ENCODE measurements at places on chromosomes 12 and 14. TPM values are rescaled to one million over a fixed set of nuclear protein-coding genes. Genes with fewer than 3 reads are reported as not detected.

Gene NFE2
- total RNA-seq = not detected

DNA sequence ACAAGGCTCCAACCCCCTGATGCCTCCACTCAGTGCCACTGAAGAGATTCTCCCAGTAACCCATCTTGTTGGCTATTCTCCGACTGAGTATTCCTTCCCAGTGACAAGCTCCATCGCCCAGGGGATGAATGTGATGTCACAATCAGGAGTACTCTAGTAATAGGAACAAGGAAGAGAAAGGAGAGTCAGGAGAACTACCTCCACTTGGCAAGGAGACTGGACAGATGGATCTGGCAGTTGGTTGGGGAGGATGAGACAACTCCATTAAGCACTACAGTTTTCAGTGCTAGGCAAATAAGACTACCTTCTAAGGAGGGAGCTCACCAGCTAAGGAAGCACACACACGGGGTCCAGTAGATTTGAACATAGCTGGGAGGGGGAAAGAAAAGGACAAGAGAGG, 5.3 kb downstream of the RNF41 start:
- DNase-seq = no peak
- peaks cover 32% of the 10 kb centered on the region for H3K36me3 ChIP-seq
- H3K4me3 ChIP-seq = no peak overlapping the region
- no peak overlapping the region for H3K27ac ChIP-seq
- peaks cover 2% of the 10 kb centered on the region for H3K4me1 ChIP-seq

DNA sequence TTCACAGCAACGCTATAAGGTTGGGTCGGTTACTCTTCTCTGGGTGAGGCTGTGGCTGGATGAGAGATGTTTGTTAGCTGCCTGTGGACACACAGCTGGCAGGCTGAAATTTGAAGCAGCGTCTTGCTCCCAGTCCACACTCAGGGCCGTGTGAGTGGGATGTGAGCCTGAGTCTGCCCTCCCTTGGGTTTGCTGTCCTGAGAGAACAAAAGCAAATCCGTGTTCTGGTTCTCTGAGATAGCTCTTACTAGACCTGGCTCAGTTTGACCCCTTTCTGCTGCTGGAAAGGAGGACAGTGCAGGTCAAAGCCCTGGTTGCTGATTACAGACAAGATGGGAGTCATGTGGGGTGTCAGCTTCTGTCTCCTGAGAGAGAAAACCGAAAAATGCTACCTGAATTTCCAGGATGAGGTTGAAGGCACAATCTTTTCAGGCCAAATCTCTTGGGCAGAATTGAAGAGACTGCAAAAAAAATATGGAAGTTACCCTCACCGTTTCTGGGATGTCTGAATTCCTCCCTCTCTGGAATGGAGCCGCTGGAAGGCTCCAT, 270.8 kb downstream of the ZFP36L1 start:
- DNase-seq = no peak
- no peak overlapping the region for H3K27ac ChIP-seq
- H3K27me3 ChIP-seq = no peaks in the 10 kb centered on the region
- H3K36me3 ChIP-seq = no peaks in the 10 kb centered on the region
- H3K4me1 ChIP-seq = peaks cover 11% of the 10 kb centered on the region

Gene LRFN5
- total RNA-seq = not detected

- no peaks in the 10 kb centered on the region for H3K27me3 ChIP-seq
- peaks cover 3% of the 10 kb centered on the region for H3K4me1 ChIP-seq
- DNase-seq = no peak
- H3K27ac ChIP-seq = no peak overlapping the region
- H3K36me3 ChIP-seq = no peaks in the 10 kb centered on the region
These were observed 59.1 kb downstream of the KCNA5 start for GRCh38 chr12:5102806-5103205.

Gene CD163L1
- total RNA-seq = 7.5 TPM

DNA sequence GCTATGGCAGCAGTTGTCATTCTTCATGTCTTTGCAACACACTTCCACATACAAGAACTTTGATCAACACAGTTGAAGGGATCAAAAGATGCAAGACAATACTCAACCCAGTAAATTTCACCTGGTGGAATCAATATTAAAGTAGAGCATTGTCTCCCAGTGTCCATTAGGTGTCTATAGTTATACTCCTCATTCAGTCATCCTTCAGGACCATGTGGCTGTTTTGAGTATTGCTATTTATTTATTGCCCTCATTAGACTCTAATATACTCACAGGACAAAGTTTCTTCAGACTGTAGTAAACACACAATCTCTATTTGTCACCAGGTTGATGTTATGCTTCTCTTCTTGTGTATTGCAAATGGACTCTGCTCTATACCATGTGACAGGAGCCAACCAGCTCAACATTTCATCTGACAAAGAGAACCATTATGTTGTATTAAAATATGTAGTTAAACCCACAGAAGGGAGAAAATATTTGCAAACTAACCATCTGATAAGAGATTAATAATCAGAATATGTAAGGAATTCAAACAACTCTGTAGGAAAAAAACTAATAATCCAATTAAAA, 146.6 kb downstream of the TGFB3 start:
- H3K4me3 ChIP-seq = no peak overlapping the region
- H3K36me3 ChIP-seq = peaks cover 3% of the 10 kb centered on the region
- DNase-seq = no peak
- H3K27ac ChIP-seq = no peak overlapping the region
- H3K4me1 ChIP-seq = no peaks in the 10 kb centered on the region

DNA sequence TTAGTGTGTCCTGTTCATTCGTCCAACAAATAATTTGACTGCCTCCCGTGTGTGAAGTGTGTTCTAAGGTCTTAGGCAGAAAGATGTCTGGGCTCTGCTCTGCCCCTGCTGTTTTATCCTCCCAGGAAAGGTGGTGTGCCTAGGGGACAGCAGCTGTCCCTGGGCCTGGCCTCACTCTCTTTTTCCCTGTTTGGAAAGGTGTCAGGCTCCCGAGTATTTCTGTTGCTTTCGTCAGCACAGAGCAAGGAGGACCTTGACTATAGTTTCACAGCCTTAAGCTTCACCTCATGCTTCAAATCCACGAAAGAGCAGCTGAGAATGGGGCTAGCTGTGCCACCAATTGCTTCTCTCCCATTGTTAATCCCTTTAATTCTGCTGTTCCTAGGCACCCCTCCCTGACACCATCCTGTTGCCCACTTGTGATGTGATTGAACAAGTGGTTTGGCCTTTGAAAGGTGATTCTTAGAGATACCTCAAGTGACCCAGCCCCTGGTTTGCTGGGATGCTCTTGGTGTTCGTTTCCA, 54.2 kb downstream of the TGFB3 start:
- DNase-seq = no peak
- peaks cover 3% of the 10 kb centered on the region for H3K4me1 ChIP-seq
- no peak overlapping the region for H3K27ac ChIP-seq
- H3K36me3 ChIP-seq = no peaks in the 10 kb centered on the region
- H3K4me3 ChIP-seq = no peak overlapping the region
- no peaks in the 10 kb centered on the region for H3K27me3 ChIP-seq

GRCh38 chr12:92528586-92528985, 174.2 kb upstream of the PLEKHG7 start:
- no peak overlapping the region for H3K4me3 ChIP-seq
- H3K27ac ChIP-seq = no peak overlapping the region
- DNase-seq = no peak
- no peaks in the 10 kb centered on the region for H3K4me1 ChIP-seq

- H3K27ac ChIP-seq = no peak overlapping the region
- H3K4me1 ChIP-seq = no peaks in the 10 kb centered on the region
- no peak overlapping the region for H3K4me3 ChIP-seq
- no peak for DNase-seq
- H3K36me3 ChIP-seq = no peaks in the 10 kb centered on the region
- peaks cover 3% of the 10 kb centered on the region for H3K27me3 ChIP-seq
These were observed 11.6 kb upstream of the TESPA1 start for GRCh38 chr12:54996205-54996604.

DNA sequence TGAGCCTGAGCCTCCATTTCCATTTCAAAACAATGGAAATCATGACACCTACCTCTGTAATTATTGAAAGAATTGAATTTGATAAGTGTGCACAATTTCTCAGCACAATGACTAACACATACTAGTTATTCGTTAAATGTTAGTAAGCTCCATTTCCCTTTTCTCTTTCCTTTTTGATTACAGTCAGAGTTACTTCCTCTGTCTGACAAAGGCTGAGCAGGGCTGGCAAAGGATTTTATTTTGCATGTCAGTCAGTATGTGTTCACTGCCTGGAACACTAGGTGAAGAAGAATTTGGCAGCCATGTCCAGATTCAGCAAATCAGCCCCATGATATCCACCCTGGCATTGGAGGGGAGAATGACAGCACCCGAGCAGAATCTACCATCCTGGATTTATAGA, 12.2 kb upstream of the RHOJ start:
- no peaks in the 10 kb centered on the region for H3K27me3 ChIP-seq
- H3K36me3 ChIP-seq = no peaks in the 10 kb centered on the region

- no peaks in the 10 kb centered on the region for H3K36me3 ChIP-seq
- H3K4me1 ChIP-seq = peaks cover 43% of the 10 kb centered on the region
- H3K4me3 ChIP-seq = no peak overlapping the region
- H3K27ac ChIP-seq = no peak overlapping the region
- H3K27me3 ChIP-seq = no peaks in the 10 kb centered on the region
These were observed 4.3 kb downstream of the SPTLC2 start for GRCh38 chr14:77612011-77612620.

Gene FOXG1
- not detected for total RNA-seq

DNA sequence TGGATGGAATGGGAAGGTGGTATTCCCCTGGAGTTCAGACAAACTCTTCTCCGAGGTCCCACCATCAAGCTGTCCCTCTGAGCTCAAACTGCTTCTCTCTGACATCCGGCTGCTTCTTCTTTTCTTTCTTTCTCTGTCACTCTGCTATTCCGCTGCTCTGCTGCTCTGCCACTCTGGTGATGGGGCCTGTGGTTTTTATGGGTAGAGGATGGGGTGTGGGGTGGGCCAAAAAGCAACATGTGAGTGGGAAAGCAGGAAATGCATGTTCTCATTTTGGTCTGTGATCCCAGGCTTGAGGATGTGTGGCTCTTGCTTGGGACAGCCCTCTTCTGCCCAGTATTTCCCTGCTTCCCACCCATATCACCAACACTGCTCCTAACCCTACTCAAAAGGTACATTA, 30.6 kb downstream of the CLECL1 start:
- H3K36me3 ChIP-seq = no peaks in the 10 kb centered on the region
- H3K27ac ChIP-seq = no peak overlapping the region
- H3K27me3 ChIP-seq = no peaks in the 10 kb centered on the region
- H3K4me3 ChIP-seq = no peak overlapping the region
- peaks cover 17% of the 10 kb centered on the region for H3K4me1 ChIP-seq
- no peak for DNase-seq

Gene NANOG
- total RNA-seq = not detected

- no peak for DNase-seq
- no peaks in the 10 kb centered on the region for H3K36me3 ChIP-seq
- H3K4me3 ChIP-seq = no peak overlapping the region
- peaks cover 2% of the 10 kb centered on the region for H3K4me1 ChIP-seq
- no peak overlapping the region for H3K27ac ChIP-seq
- peaks cover 25% of the 10 kb centered on the region for H3K27me3 ChIP-seq
These were observed 20.1 kb upstream of the KRT86 start for GRCh38 chr12:52254180-52254964.

GRCh38 chr12:6532927-6533652, 1.2 kb upstream of the GAPDH start:
- peaks cover 37% of the 10 kb centered on the region for H3K36me3 ChIP-seq
- peaks cover 34% of the 10 kb centered on the region for H3K4me1 ChIP-seq
- no peak for DNase-seq
- peak overlapping the region; percentile 73 for H3K27ac ChIP-seq
- H3K27me3 ChIP-seq = no peaks in the 10 kb centered on the region

Gene NPAS3
- total RNA-seq = 0.13 TPM

GRCh38 chr12:70383484-70383883, 17.4 kb downstream of the KCNMB4 start:
- H3K36me3 ChIP-seq = no peaks in the 10 kb centered on the region
- no peaks in the 10 kb centered on the region for H3K27me3 ChIP-seq
- H3K4me1 ChIP-seq = no peaks in the 10 kb centered on the region
- H3K27ac ChIP-seq = no peak overlapping the region
- no peak overlapping the region for H3K4me3 ChIP-seq

Data from endothelial cell of umbilical vein (primary cell).